ENCODE measurements at places on chromosomes 3 and 15. TPM values are rescaled to one million over a fixed set of nuclear protein-coding genes. Genes with fewer than 3 reads are reported as not detected.

WNT5A gene
- 0.59 TPM for polyA plus RNA-seq

ST3GAL6 gene
- polyA plus RNA-seq: 3.7 TPM

MTHFS gene
- polyA plus RNA-seq: 9.0 TPM

UBAP1L gene
- 10.3 TPM for polyA plus RNA-seq

TRAT1 gene
- not detected for polyA plus RNA-seq

ALDH1A3 gene
- polyA plus RNA-seq: 0.06 TPM

LRRIQ4 gene
- polyA plus RNA-seq: not detected

PCSK6 gene
- polyA plus RNA-seq: 1.4 TPM

SNAPC5 gene
- polyA plus RNA-seq: 57.3 TPM

ROPN1 gene
- not detected for polyA plus RNA-seq

PRTG gene
- 3.8 TPM for polyA plus RNA-seq

ALG1L2 gene
- not detected for polyA plus RNA-seq

PEX5L gene
- 1.0 TPM for polyA plus RNA-seq

LRTM1 gene
- not detected for polyA plus RNA-seq

IL5RA gene
- 0.10 TPM for polyA plus RNA-seq

MKRN3 gene
- polyA plus RNA-seq: 13.9 TPM

TMCO5A gene
- polyA plus RNA-seq: not detected

RETNLB gene
- polyA plus RNA-seq: not detected

KNL1 gene
- polyA plus RNA-seq: 0.38 TPM

SLCO2A1 gene
- polyA plus RNA-seq: not detected

RPL22L1 gene
- 96.5 TPM for polyA plus RNA-seq

POTEB3 gene
- polyA plus RNA-seq: not detected

CPLX3 gene
- polyA plus RNA-seq: 0.27 TPM

RAD54L2 gene
- polyA plus RNA-seq: 14.9 TPM

VIPR1 gene
- 5.0 TPM for polyA plus RNA-seq

C3orf85 gene
- not detected for polyA plus RNA-seq

PLSCR5 gene
- polyA plus RNA-seq: 0.37 TPM

BCL2A1 gene
- polyA plus RNA-seq: not detected

SUSD5 gene
- polyA plus RNA-seq: 0.74 TPM
